ENCODE measurements at places on chromosomes 4 and X.

DNA sequence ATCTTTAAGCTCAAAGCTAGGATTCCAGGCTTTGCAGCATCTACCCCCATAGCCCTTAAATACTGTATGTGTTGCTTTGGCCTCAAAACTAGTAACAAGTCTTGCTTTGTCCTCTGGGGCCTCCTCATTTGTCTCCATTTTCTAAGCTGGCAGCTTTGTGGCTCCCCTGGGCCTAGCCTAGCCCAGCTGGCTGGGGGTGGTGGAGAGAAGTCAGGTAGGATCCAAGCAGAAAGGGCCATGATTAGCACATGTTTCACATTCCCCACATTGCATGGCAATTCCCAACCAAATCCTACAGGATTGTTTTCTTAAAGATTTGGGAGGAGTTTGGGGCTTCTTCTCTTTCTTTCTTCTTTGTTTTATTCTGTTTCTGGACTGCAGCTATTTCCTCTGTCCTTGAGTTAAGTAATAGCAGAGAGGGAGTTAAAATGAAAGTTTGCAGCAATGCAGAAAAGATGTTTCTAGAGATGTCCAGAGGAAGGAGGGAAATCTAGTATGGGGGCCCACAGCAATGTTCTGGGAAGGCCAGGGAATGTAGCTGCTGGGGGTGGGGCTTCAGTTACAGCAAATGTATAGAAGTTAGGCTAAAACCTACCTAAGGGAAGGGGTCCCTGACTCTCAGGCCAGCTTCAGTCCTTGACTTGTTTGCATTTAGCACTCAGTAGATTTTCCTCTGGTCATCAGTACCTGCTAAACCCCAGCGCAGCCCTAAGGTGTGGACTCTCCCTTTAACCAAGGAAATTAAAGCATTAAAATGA is 92.1 kb downstream of the SHROOM4 start:
- DNase-seq, result no peak

- DNase-seq, result no peak
These were observed 909 bp downstream of the RTL5 start for GRCh38 chrX:72130762-72131250.

- DNase-seq, result no peak
These were observed 101.8 kb downstream of the RASGEF1B start for GRCh38 chr4:81369886-81370285.

GRCh38 chr4:8414377-8414776 is 26.1 kb downstream of the ACOX3 start:
- DNase-seq, result no peak

GRCh38 chrX:150366951-150367545 is 3.9 kb downstream of the MAMLD1 start:
- DNase-seq, result no peak

GRCh38 chr4:19927381-19927780 is 324.3 kb upstream of the SLIT2 start:
- no peak for DNase-seq

DNA sequence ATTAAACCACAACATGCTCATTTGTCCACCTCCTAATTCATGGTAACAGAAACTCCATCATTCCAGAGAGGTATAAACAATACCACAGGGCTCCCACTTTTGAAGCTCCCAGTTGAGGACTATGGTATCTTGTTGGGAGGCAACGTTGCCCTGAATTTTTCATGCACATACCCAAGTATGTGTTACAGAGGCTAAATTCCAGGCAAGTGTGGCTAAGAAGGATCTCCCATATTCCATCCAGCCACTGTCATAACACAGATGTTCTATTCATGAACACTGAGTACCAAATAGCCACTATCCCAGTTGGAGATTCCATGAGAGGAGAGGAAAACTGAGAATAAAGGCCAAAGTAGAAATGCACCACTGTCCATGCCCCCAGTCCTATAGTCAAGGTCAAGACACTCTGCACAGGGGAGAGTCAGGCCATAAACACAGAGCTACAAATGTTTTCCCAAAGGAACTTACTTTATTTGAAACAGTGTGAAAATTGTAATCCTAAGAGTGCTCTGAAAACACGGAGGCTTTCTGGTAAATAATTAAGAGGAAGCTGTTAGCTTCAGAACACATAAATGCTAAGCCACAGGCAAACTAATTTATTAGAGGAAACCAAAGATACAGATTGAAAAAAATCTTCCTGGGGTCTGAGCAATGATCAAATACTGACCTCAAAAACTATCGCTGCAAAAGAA is 42.4 kb upstream of the TMPRSS11B start:
- DNase-seq, result no peak

All from DMS79 treated with DMSO at 0.1 percent for 48 hours (cell line).